ENCODE measurements at places on chromosomes 3 and 15. TPM values are rescaled to one million over a fixed set of nuclear protein-coding genes. Genes with fewer than 3 reads are reported as not detected.
A peak's percentile ranks its signal among the peaks of the same experiment; 100 is the strongest.

The SLC28A2 gene
- total RNA-seq = not detected

The EFCC1 gene
- 0.19 TPM for total RNA-seq

The SLC15A2 gene
- 6.8 TPM for total RNA-seq

The SH2D7 gene
- not detected for total RNA-seq

The PCYT1A gene
- 59.4 TPM for total RNA-seq

- H3K27me3 ChIP-seq = no peaks in the 10 kb centered on the region
These were observed 1.9 kb downstream of the KLHDC8B start for GRCh38 chr3:49173116-49173791.

DNA sequence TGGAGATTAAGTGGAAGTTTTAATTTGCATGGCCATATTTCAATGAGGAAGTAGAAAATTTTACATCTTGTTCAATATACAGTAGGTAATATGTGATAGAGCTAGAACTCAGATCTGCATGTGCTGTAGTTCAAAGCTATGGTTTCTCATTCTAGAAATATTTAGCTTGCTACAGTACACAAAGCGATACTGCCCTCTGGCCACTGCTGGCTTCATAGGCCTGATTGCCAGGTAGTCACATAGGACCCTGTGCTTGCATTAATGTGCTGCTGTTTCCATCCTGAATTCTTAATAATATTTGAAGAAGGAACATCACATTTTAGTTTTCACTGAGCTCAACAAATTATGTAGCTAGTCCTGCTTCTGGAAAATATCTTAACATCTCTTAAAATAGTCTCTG lies 87.0 kb downstream of the PLSCR2 start:
- DNase-seq = no peak
- H3K4me1 ChIP-seq = no peaks in the 10 kb centered on the region
- no peak overlapping the region for H3K27ac ChIP-seq
- H3K4me3 ChIP-seq = no peak overlapping the region

The NTRK3 gene
- 0.78 TPM for total RNA-seq

The HIGD2B gene
- 0.69 TPM for total RNA-seq

DNA sequence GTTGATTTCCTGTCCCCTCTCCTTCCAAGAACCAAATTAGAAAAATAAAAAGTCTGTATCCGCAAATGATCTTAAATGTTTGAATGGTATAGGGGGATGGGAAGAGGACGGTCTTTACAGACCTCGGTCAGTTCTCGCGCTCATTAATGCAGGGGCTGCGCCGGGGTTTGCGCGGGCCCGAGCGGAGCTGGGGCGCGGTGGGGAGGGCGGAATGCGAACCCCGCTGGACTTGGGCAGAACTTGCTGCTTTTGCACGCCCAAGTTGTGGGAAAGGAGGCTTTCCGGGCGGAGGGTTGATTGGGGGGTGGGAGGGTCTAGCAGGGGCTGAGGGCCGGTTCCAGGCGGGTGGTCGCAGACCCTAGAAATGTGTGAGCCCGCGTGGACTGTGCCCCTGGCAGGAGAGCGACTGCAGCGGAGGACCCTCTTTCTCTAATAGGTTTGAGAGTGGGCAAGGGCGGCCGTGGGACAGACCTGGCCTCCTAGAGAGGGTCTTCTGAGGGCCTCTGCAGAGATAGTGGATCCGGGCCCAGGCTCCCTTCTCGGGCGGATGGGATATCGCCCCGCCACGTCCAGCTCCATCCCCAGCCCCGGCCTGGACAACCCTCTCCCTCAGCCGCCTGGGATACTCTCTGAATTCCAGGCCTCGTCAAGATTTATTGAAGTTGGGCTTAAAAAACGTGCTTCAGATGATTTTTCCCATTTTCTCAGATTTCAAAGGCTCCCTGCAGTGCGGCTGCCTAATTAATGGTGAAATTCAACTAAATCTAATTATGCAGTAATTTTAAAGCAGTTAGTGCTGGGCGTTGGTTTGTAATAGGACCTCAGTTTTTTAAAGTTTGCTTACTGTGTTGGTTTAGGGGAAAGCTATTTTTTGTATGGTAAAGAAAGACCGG lies 11.3 kb downstream of the NR2F2 start:
- no peaks in the 10 kb centered on the region for H3K27me3 ChIP-seq
- no peak overlapping the region for H3K27ac ChIP-seq
- H3K4me1 ChIP-seq = no peaks in the 10 kb centered on the region
- no peaks in the 10 kb centered on the region for H3K36me3 ChIP-seq

DNA sequence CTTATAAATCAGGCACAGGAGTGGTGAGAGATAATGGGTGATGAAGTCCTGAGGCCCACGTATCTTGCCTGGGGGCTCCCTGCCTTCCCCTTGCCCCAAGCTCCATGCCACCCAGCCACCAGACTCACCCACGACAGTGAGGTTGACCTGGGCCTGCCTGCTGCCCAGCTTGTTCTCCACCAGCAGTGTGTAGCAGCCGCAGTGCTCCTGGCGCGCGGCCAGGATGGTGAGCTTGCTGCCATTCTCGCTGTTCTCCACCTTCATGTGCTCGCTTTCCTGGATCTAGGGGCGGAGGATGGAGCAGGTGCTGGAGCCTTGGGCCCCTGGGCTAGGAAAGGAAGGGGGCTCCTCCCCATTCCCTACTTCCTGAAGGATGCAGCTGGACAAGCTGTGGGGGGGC lies 79.1 kb upstream of the HACD2 start:
- no peaks in the 10 kb centered on the region for H3K4me1 ChIP-seq
- no peaks in the 10 kb centered on the region for H3K36me3 ChIP-seq
- no peak overlapping the region for H3K27ac ChIP-seq
- DNase-seq = no peak

- DNase-seq = no peak
- no peaks in the 10 kb centered on the region for H3K27me3 ChIP-seq
- H3K27ac ChIP-seq = no peak overlapping the region
- H3K36me3 ChIP-seq = no peaks in the 10 kb centered on the region
These were observed 30.1 kb downstream of the POPDC2 start for GRCh38 chr3:119630128-119630879.

GRCh38 chr3:157816296-157816695 lies 289.9 kb downstream of the SHOX2 start:
- no peaks in the 10 kb centered on the region for H3K36me3 ChIP-seq
- DNase-seq = no peak
- no peaks in the 10 kb centered on the region for H3K27me3 ChIP-seq
- no peak overlapping the region for H3K4me3 ChIP-seq

- H3K27me3 ChIP-seq = no peaks in the 10 kb centered on the region
- no peaks in the 10 kb centered on the region for H3K4me1 ChIP-seq
- H3K36me3 ChIP-seq = no peaks in the 10 kb centered on the region
- no peak for DNase-seq
These were observed 204.4 kb upstream of the THBS1 start for GRCh38 chr15:39376371-39376909.

DNA sequence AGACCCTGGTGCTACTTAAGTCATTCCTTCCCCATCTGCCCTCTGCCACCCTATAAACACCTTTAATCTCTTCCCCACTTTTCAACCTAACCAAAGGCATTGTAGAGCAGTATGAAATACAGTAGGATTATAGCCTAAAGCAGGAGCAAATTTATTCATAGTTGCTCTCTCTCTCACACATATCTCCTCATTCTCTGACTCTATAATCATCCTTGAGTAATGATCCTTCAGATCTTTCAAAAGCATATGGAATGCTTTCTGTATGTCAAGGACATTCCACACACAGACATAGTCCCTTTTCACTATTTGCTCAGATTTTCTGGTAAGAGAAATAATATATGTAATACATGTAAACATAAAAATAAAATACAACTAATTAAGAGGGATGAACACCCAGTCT lies 54.1 kb downstream of the TRPC1 start:
- no peak for DNase-seq
- H3K27ac ChIP-seq = no peak overlapping the region
- no peaks in the 10 kb centered on the region for H3K36me3 ChIP-seq
- H3K4me3 ChIP-seq = no peak overlapping the region
- no peaks in the 10 kb centered on the region for H3K4me1 ChIP-seq
- no peaks in the 10 kb centered on the region for H3K27me3 ChIP-seq

GRCh38 chr3:150970665-150971324 lies 1.7 kb downstream of the CLRN1 start:
- H3K27ac ChIP-seq = no peak overlapping the region
- H3K4me3 ChIP-seq = no peak overlapping the region
- no peaks in the 10 kb centered on the region for H3K4me1 ChIP-seq
- DNase-seq = no peak

DNA sequence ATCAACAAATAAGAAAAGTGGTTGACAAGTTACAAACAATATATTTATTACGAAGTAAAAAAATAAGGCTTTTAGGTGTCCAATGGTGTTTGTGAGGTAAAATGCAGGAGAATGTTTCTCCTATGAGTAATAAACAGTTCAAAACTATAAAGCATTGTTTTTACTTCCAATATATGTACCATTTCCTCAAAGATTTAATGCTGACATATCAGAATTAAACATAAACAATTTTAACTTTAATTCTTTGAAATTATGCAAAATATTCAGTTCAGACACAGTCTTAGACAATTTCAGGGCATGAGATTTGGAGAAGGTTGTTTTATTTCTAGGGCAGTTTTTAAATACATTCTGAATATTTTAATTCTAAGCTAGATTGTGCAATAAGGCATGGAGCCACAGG lies 602.5 kb upstream of the DPPA4 start:
- no peaks in the 10 kb centered on the region for H3K27me3 ChIP-seq
- H3K27ac ChIP-seq = no peak overlapping the region
- H3K36me3 ChIP-seq = no peaks in the 10 kb centered on the region
- no peak overlapping the region for H3K4me3 ChIP-seq
- no peaks in the 10 kb centered on the region for H3K4me1 ChIP-seq
- DNase-seq = no peak

- H3K36me3 ChIP-seq = no peaks in the 10 kb centered on the region
- peak; percentile 76 for DNase-seq
- H3K27ac ChIP-seq = no peak overlapping the region
- peaks cover 4% of the 10 kb centered on the region for H3K4me1 ChIP-seq
- H3K27me3 ChIP-seq = no peaks in the 10 kb centered on the region
- no peak overlapping the region for H3K4me3 ChIP-seq
These were observed 52.6 kb downstream of the GTF2E1 start for GRCh38 chr3:120795017-120795648.

DNA sequence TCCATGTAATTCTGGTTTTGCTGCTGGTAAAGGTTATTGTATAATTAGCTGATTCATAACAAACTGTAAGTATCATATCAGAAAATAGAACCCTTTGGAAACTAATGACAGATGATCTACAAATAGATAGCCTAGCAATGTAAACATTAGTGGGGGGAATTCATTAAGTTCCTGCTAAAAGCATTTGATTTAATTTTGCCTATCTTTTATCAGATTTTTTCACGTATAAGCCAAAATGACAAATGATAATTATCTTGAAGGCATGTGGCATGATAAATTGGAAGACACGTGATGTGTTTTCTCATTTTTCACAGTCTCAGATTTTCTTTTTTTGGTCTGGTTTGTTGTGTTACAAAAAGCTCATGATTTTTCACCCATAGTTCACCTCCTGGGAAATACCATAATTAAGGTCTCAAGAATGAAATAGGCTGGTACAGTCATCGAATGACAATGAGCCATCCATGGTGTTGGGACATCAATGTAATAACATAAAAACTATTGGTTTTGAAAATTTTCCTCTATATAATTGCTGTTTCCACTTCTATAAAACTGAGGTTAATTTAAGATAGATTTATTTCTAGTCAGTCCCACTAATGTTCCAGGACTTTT lies 325.9 kb upstream of the TBL1XR1 start:
- H3K4me3 ChIP-seq = no peak overlapping the region
- DNase-seq = no peak
- H3K36me3 ChIP-seq = no peaks in the 10 kb centered on the region

- H3K4me3 ChIP-seq = no peak overlapping the region
- no peak for DNase-seq
- H3K36me3 ChIP-seq = no peaks in the 10 kb centered on the region
These were observed 269.4 kb upstream of the ARRDC4 start for GRCh38 chr15:97691078-97691477.

- DNase-seq = no peak
- no peak overlapping the region for H3K4me3 ChIP-seq
- H3K27ac ChIP-seq = no peak overlapping the region
These were observed 8.3 kb downstream of the LRRC2 start for GRCh38 chr3:46557814-46558183.

DNA sequence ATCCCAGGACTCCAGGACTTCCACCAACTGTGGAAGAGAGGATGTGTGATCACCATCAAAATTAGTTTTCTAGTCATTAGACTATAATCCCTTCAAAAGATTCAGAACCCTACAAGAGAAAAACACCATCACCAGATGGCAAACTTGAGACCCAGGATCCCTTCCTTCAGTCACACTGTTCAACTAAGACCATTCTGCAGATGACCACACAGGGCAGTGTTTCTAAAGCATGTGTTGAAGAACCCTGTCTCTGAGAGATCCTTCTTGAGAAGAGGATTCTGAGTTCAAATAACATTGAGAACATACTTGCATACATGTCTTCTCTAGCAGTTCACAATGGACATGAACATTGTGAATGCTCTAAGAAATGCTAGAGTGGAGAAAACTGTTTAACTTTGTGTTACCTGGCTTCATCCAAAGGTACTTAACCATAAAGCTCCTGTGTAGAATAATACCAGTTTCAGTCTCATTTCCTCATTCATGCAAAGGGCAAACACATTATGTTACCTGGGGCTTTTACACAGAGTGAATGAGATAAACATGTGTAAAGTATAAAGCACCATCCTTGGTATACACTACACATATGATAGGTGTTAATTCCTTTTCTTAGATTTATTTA lies 2.4 kb upstream of the ADGRG7 start:
- no peak for DNase-seq
- H3K27ac ChIP-seq = no peak overlapping the region
- H3K27me3 ChIP-seq = no peaks in the 10 kb centered on the region
- no peaks in the 10 kb centered on the region for H3K36me3 ChIP-seq
- H3K4me1 ChIP-seq = no peaks in the 10 kb centered on the region
- H3K4me3 ChIP-seq = no peak overlapping the region

The ATP13A5 gene
- total RNA-seq = not detected

DNA sequence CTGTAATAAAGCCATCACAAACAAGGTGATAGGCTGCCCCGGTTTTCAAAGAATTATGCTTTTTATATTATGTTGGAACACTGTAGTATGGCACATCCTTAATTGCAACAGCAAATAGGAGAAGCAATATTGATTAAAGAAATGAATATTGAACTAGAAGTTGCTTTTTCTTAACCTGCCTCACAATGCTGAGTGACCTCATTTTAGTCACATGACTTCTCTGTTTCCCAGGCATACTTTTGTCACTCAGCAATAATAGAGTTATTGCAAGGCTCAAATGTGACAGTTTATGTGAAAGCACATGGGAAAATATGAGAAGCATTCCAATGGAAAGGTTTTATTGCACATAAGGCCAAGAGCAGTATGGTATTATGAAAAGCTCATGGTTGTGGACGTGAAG lies 400.7 kb downstream of the FGF12 start:
- no peak overlapping the region for H3K4me3 ChIP-seq
- no peaks in the 10 kb centered on the region for H3K4me1 ChIP-seq
- no peaks in the 10 kb centered on the region for H3K27me3 ChIP-seq
- DNase-seq = no peak

The GOLGA6B gene
- not detected for total RNA-seq

- no peak overlapping the region for H3K27ac ChIP-seq
- H3K27me3 ChIP-seq = no peaks in the 10 kb centered on the region
- H3K36me3 ChIP-seq = no peaks in the 10 kb centered on the region
- peaks cover 41% of the 10 kb centered on the region for H3K4me1 ChIP-seq
- no peak for DNase-seq
- H3K4me3 ChIP-seq = no peak overlapping the region
These were observed 817.6 kb upstream of the CFAP20DC start for GRCh38 chr3:59867185-59868002.

GRCh38 chr3:98457543-98457942 lies 5.5 kb upstream of the OR5K1 start:
- H3K4me1 ChIP-seq = no peaks in the 10 kb centered on the region
- DNase-seq = no peak
- H3K4me3 ChIP-seq = no peak overlapping the region

The EFHB gene
- 0.92 TPM for total RNA-seq

The CAPN7 gene
- total RNA-seq = 104 TPM

The FMN1 gene
- 18.2 TPM for total RNA-seq

Measured in naive thymus-derived CD4-positive, alpha-beta T cell (primary cell).